Heart right ventricle (tissue), 16 donors: ENCODE measurements at places on chromosomes 2 and 18. TPM values are rescaled to one million over a fixed set of nuclear protein-coding genes. Genes with fewer than 3 reads are reported as not detected.

Gene SERPINB10
- not detected for total RNA-seq

DNA sequence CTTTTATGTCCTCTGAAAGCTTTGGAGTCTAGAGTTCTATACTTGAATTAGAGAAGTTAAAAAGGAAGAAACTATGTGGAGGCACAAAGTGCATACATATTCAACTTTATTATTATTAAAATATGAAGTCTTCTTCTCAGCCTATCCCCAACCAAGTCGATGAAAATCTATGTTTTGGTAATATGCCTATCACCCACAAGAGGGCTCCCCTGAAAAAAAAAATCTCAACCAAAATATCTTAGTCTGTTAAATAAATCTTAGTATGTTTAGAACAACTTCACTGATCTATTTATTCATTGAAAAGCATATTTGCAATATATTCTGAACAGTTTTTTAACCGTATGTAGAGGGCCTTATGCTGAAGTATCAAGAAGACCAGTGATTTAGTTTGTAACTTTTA lies 804.5 kb downstream of the TDRD15 start:
- no peak for DNase-seq
- no peaks in the 10 kb centered on the region for H3K27me3 ChIP-seq
- H3K4me1 ChIP-seq: peaks cover 4% of the 10 kb centered on the region
- H3K36me3 ChIP-seq: no peaks in the 10 kb centered on the region
- H3K27ac ChIP-seq: no peak overlapping the region
- H3K4me3 ChIP-seq: no peak overlapping the region

Gene REL
- 7.0 TPM for total RNA-seq

DNA sequence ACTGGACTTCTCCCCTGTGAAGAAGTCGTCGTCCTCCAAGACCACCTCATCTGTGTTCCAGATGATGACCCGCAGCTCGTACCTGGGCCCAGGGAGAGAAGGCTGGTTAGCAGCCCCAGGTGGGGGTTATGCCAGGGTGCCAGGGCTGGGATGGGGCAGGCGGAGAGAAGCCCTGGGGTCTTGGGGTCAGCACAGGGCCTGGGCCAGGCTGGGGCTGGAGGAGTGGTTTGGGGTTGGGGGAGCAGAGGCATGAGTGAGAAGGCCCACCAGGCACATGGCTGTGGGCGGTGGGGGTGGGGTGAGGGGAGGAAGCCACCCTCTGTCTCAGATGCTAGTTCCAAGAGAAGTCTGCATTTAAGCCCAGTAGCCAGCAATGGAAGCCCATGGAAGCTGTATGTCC lies 15.8 kb downstream of the OTOF start:
- no peak for DNase-seq
- H3K4me1 ChIP-seq: no peaks in the 10 kb centered on the region
- no peak overlapping the region for H3K27ac ChIP-seq
- H3K4me3 ChIP-seq: no peak overlapping the region

DNA sequence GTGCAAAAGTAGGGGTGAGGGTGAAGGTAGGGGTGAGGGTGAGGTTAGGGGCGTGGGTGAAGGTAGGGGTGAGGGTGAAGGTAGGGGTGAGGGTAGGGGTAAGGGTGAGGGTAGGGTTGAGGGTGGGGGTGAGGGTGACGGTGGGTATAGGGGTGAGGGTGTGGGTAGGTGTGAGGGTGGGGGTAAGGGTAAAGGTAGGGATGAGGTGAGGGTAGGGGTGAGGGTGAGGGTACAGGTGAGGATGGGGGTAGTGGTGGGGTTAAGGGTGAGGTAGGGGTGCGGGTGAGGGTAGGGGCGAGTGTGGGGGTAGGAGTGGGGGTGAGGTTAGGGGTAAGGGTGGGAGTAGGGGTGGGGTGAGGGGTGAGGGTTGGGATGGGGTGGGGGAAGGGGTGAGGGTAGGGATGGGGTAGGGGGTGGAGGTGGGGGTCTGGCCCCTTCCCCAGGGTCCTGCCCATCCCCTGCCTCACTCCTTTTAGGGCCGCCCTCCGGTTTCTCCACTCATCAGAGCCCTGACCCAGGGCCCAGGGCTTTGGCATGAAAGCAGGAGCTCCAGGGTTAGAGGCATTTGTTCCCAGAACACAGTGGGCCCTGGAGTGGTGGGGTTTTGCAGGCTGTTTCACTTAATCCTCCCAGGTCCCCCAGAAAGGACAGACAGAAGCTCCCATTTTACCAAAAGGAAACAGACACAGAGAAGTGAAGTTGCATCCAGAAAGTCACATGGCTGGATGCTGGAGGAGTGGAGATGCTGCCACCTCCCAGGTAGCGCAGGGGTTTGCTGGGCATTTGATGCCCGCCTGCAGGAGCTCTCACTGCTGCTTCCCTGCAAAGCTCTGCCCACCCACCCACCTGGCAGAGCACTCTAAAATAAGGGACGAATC lies 26.9 kb downstream of the SNORC start:
- DNase-seq: no peak
- H3K4me1 ChIP-seq: no peaks in the 10 kb centered on the region
- no peaks in the 10 kb centered on the region for H3K36me3 ChIP-seq
- H3K4me3 ChIP-seq: no peak overlapping the region
- peaks cover 12% of the 10 kb centered on the region for H3K27me3 ChIP-seq

Gene VWA3B
- 0.62 TPM for total RNA-seq

DNA sequence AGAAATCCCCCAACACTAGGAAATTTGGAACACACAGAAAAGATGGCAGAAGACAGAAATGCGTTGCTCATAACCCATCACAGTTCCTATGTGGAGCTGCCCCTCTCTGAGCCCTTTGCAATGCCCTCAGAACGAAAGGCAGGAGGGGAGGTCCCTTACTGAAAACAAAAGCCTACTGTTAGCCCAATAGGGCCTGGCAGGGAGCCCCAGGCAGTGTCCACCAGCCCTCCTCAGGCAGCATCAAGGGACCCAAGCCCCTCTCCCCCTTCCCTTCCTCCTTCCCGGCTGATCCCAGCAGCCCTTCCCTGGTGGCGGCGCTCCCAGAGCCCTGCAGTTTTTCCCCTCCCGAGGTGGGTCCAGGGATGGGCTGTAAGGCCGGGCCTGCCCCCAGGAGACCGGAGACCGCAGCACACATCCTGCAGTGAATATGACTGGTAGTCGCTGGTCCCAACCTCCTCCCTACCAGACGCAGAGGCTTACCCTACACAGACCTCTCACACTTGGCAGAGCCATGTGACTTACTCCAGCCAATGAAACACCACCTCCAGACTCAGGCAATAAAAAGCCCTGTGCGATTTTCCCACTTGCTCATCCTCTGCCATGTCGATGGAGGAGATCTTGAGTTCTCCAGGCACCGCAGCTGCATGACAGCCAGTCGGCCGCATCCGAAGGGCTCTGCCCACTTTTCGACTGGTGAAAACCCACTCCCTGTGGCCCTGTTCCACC lies 19.4 kb upstream of the DUSP2 start:
- no peaks in the 10 kb centered on the region for H3K27me3 ChIP-seq
- H3K4me3 ChIP-seq: no peak overlapping the region

DNA sequence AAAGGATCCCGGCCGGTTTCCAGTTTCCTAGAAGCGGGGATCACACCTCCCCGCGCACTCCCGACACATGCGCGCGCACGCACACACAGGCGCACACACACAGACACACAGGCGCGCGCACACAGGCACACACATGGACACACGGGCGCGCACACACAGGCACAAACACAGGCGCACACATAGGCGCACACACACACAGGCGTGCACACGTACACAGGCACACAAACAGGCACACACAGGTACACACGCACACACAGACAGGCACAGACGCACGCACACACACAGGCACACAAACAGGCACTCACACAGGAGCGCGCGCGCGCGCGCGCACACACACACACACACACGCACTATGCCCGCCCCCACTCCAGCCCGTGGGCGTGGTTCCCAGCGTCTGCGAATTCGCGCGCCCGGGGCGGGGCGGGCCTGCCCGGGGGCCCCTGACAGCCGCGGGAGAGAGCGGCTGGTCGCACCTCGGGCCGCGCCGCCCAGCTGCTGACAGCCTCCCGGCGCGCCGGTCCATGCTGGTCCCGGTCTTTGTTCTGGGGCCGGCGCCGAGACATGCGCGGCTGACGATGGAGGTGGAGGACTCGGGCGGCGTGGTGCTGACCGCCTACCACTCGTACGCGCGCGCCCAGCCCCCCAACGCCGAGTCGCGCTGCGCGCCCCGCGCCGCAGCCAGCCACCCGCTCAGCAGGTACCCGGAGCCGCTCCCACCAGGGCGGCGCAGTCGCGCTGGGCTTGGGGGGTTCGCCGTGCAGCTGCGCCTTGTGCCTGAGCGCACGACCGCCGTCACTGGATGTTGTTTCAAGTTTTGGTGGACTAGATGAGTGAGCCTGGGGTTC lies at the start of gene ARHGAP28:
Gene ARHGAP28 (plus strand): TSS at position 470 of the 845 bp plus-strand sequence. CDS start 106 bp downstream, at position 576.
- DNase-seq: peak; percentile 83
- H3K36me3 ChIP-seq: no peaks in the 10 kb centered on the region
- peak within 1 kb of the TSS; percentile 81 for H3K27ac ChIP-seq
- H3K4me3 ChIP-seq: peak within 1 kb of the TSS; percentile 64

DNA sequence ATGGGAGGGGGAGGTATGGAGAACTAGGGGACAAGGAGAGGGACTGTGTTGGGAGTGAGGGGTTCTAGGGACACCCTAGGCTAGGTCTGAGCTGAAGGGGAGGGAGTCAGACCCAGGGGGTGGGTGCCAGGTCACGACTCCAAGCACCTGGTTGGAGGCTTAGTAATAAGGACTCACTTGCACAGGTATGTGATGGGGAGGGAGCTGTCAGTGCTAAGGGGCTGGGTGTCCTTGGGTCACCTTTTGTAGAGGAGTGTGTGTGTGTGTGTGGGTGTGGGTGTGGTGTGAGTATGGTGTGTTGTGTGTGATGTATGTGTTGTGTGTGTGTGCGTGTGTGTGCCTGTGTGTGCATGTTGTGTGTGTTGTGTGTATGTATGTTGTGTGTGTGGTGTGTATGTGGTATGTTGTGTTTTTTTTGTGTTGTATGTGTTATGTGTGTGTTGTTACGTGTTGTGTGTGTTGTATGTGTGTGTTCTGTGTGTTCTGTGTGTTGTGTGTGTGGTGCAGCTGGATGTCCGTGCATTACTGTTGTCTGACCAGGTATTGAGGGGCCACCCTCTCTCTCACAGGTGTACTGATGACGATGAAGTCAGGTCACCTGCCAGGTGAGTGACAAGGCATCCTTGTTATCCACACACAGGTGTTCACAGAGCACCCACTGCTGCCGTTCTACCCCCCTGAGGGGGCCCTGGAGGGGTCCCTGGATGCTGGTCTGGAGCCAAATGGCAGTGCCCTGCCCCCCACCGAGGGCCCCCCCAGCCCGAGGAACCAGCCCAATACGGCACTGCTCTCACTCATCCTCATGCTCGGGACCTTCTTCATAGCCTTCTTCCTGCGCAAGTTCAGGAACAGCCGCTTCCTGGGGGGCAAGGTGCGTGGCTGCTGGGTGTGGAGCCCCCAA lies 9.8 kb downstream of the SLC4A3 start:
- peak; percentile 2 for DNase-seq
- no peak overlapping the region for H3K27ac ChIP-seq
- H3K27me3 ChIP-seq: no peaks in the 10 kb centered on the region
- H3K4me1 ChIP-seq: peaks cover 28% of the 10 kb centered on the region
- no peaks in the 10 kb centered on the region for H3K36me3 ChIP-seq

Gene OTOS
- total RNA-seq: not detected

Gene FAP
- total RNA-seq: 2.9 TPM

Gene ICOS
- total RNA-seq: not detected

- peaks cover 25% of the 10 kb centered on the region for H3K4me1 ChIP-seq
- no peaks in the 10 kb centered on the region for H3K36me3 ChIP-seq
- no peak overlapping the region for H3K4me3 ChIP-seq
- H3K27me3 ChIP-seq: no peaks in the 10 kb centered on the region
Observed at GRCh38 chr2:9374071-9374730, 49.1 kb downstream of the ITGB1BP1 start.

- no peaks in the 10 kb centered on the region for H3K27me3 ChIP-seq
- no peaks in the 10 kb centered on the region for H3K4me1 ChIP-seq
- DNase-seq: no peak
- H3K36me3 ChIP-seq: peaks cover 8% of the 10 kb centered on the region
- no peak overlapping the region for H3K4me3 ChIP-seq
Observed at GRCh38 chr2:227545990-227546389, 52.7 kb upstream of the SCYGR2 start.

Gene SERPINB3
- not detected for total RNA-seq
